ENCODE measurements at places on chromosomes 4 and X.

- peak; percentile 89 for DNase-seq
These were observed 53.1 kb downstream of the CCNI start for GRCh38 chr4:77022560-77023179.

- peak; percentile 16 for DNase-seq
These were observed 144.9 kb downstream of the POLA1 start for GRCh38 chrX:24838629-24839028.

GRCh38 chrX:13180807-13181206 lies 136.4 kb upstream of the FAM9C start:
- peak; percentile 63 for DNase-seq

- no peak for DNase-seq
These were observed 16.8 kb downstream of the SUPT20HL1 start for GRCh38 chrX:24377195-24377594.

DNA sequence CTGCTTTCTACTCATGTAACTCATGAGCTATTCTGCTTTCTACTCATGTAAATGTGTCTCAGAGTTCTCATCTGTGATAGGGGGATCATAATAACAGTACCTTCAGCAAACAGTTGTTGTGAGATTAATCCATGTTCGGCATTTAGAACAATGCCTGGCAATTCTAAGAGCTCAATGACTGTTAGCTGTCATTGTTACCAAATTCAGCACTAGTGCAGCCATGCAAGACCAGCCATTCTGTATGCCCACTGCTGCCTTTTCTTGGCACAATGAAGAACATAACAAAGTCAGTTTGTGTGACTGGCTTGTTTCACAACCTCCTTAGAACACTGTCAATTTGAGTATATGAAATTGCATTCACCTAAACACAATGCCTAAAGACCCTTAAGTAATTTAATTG lies 163.2 kb downstream of the ANK2 start:
- DNase-seq = no peak

- peak; percentile 97 for DNase-seq
These were observed 230.3 kb upstream of the PGRMC2 start for GRCh38 chr4:128517739-128518510.
